ENCODE measurements at places on chromosomes 1 and 21.

- DNase-seq: no peak
Measured at GRCh38 chr1:151935894-151936602, 26.7 kb upstream of the THEM4 start.

DNA sequence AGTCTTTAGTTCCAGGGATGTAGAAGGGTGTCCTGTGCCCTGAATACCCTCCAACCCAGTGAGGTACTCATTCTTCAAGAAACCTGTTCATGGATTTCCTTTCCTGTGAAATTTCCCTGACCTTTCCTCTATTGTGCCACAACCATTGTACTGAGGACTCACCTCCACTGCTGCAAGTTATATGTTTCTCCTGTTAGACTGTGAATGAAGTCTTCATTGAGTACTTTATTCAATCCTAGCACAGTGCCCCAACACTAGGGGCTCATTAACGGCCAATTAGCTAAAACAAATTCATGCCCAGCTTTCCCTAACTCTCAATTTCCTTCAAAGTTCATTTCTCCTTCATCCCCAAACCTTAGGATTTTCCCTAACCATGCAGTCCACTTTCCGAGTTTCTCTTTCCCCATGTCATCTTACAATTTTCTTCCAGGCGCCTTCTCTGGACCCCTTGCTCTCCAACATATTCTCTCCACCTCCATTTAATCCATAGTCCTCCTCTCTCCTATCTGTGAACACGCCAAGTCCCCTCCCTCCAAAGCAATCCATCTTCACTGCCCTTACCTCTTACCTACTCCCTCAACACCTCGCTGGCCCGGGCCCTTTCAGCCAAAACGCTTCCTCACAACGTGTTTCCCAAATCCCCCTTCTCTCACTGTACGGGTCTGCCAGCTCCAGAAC lies 1.3 kb downstream of the TRIM33 start:
- peak; percentile 3 for DNase-seq

DNA sequence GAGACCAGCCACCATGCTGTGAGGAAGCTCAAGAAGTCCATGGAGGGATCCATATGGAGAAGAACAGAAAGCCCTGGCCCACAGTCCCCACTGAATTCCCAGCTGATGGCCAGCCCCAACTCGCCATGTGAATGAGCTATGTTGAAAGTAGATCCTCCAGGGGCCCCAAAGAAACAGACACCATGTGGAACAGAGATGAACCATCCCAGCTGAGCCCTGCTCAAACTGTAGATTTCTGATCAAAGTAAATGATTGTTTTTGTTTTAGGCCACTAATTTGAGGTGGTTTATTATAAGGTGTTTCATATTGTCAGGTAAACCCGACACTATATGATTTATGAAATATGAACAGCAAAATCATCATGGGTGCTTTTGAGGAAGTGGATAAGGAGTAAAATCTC lies 32.8 kb downstream of the SYT2 start:
- DNase-seq: no peak

- DNase-seq: no peak
Measured at GRCh38 chr1:41427916-41428737, 56.4 kb downstream of the EDN2 start.

DNA sequence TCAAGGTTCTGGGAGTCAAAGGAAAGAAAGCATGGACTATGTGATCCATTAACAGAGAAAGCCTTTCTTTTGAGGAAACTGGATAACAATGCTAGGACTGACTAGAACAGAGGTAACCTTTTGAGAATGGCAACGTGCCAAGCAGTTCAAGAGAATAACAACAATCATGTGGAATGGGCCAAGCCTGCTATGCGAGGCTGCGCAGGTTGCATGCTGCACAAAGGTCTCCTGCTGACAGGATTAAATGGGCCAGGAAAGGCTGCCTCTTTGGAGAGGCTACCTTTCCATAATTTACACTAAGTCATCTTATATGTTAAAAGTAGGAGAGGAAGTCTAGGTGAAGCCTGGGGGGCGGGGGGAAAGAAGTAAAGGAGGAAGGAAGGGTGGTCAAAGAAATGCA lies 5.8 kb downstream of the PCNX2 start:
- no peak for DNase-seq

DNA sequence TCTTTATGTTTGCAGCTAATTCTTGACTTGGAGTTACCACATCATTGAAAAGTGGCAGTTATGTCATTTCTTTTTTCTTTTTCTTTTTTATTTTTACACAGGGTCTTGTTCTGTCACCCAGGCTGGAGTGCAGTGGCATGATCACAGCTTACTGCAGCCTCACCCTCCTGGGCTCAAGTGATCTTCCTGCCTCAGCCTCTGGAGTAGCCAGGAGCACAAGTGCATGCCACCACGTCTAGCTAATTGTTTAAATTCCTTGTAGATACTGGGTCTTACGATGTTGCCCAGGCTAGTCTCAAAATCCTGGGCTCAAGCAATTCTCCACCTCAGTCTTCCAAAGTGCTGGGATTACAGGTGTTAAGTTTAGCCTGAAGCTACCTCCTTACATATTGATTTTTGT lies 52.1 kb upstream of the KANK4 start:
- no peak for DNase-seq

GRCh38 chr21:37711836-37712568 lies 204.3 kb downstream of the KCNJ6 start:
- DNase-seq: peak; percentile 18

GRCh38 chr1:204479387-204480136 lies 15.0 kb downstream of the PIK3C2B start:
- no peak for DNase-seq

GRCh38 chr1:109892561-109893368 lies 17.9 kb upstream of the CSF1 start:
- no peak for DNase-seq

DNA sequence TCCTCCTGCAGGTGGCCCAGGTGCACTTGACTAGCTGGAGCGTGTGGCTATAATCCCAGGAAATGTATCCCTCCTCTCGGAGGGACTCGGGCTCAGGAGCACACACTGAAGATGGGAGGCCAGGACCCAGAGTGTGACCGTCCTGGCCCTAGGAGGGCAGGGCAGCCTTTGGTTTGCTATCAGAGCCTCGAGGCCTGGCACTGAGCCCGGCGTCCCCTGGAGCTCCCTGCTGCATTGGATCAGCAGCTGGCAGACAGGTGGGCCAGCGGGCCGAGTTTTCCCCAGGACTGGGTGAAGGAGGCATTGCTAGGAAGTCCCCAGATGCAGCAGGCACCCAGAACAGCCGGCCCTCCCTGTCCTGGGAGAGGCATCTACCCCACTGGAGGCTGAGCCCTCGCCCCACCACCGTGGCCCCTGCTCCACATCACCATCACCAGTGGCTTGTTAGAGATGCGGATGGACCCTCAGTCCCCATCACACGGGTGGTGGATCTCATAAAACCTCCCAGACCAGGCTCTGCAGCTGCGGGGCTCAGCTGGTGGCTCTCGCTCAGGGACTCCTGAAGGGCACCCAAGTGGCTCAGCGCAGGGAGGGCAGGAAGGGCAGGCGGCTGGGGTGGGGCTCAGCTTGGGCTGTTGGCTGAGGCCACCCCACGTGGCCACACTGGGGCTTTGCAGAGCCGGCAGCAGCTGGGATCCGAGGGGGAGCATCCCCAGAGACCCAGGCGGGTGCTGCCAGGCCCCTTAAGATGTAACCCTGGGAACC lies 32.7 kb upstream of the POFUT2 start:
- no peak for DNase-seq

DNA sequence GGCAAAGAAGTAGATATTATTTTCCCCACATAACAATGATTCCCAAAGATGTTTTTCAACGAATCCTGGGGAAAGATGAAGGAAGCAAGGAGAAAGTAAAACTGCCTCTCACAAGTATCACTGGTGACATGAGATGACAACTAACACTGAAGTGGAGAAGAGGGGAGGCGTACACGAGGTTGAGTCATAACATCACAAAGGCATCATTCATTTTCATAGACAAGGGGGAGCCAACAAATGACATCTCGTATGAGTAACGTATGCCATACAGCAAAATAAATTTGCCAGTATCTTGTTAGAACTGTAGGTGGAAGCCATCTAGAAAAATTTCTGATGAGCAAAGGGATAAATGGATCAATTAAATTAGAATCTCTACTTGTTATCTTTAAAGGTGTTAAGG lies 56.6 kb downstream of the ATP1B1 start:
- no peak for DNase-seq

DNA sequence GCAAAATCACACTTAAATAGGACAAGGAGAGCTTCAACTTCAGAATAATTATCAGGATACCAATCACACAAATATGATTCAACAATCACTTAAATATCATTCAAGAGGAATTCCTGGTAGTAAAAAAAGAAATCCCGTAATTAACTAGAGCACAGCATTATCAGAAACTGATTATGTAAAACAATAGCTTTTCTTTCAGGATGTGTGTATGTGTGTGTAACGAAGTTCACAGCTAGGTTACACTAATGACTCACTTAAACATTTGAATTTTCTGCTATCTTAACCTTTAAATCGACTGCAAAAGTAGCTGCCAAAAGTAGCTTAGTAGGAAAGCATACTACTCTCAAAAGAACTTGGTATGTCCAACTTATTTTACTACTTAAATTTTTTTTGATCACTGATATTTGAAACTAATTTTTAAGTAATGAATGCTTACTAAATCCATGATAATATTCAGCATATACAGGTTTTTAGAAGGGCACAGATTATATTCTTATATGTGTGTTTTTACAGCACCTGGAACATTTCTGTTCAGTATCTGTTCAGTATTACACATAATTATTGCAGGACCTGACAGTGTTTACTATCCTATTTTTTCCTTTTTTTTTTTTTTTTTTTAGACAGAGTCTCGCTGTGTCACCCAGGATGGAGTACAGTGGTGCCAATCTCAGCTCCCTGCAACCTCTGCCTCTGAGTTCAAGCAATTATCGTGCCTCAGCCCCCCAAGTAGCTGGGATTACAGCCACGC lies 4.2 kb downstream of the RERE start:
- DNase-seq: no peak

DNA sequence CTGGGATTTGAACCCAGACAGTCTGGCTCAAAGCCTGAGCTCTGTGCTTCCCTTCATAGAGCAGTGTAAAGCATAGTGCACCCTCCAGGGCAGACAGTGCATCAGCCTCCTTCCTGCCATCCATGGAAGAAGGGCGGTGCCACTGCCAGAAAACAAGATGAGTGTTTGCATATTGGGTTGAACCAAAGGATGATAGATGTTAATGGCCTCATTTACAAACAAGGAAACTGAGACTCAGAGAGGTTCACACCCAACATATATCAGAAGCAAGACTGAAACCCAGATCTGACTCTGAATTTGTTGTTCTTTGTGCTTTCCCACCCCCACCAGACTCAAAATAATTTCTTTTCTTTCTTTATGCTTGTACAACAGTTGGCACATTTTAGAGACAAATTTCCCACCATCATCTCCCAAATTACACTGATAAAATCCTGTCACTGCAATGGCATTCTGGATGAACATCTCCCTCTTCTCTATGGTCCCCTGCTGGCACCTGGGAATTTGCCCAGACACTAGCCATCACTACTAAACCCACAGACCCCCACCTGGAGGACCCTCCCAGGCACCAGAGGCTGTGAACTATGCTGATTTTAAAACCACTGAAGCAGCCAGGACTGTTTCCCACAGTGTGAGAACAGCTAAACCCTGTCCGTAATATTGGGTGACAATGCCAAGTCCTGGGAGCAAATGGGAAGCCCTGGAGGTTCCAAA lies 45.4 kb upstream of the MPZL1 start:
- DNase-seq: no peak

DNA sequence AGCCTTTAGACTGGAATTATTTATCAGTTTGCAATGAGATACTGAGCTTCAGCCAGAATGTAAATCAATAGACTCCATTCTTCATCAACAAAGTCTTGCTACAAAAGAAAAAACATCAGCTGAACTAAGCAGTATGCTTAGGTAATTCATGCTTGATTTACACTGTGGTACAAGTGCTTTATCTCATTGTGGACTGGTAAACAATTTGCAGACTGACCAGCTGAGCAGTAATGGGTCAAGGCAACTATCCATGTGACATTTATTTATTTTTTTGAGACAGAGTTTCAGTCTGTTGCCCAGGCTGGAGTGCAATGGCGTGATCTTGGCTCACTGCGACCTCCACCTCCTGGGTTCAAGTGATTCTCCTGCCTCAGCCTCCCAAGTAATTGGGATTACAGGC lies 39.8 kb upstream of the SYT2 start:
- no peak for DNase-seq

DNA sequence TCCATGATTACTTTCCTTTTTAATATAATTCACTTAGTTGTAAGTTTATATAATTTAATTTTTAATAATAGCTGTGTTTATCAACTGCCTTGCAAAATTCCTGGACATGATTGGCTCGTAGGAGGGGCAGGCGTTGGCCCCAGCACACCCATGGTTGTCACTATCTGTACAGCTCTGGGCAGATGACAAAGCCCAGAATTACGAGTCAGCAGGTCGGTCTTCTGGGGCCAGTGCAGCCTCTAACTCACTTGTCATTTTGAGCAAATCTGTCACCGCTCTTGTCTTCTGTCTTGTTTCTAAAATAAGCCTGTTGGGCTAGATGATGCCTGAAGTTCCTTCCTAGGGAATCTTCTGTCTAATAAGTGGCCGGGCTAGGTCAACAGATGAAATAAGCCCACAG lies 21.4 kb upstream of the LRRC38 start:
- DNase-seq: no peak

GRCh38 chr1:180080439-180080838 lies 74.2 kb upstream of the QSOX1 start:
- DNase-seq: no peak

GRCh38 chr1:162391790-162392563 lies 10.4 kb downstream of the C1orf226 start:
- DNase-seq: no peak

DNA sequence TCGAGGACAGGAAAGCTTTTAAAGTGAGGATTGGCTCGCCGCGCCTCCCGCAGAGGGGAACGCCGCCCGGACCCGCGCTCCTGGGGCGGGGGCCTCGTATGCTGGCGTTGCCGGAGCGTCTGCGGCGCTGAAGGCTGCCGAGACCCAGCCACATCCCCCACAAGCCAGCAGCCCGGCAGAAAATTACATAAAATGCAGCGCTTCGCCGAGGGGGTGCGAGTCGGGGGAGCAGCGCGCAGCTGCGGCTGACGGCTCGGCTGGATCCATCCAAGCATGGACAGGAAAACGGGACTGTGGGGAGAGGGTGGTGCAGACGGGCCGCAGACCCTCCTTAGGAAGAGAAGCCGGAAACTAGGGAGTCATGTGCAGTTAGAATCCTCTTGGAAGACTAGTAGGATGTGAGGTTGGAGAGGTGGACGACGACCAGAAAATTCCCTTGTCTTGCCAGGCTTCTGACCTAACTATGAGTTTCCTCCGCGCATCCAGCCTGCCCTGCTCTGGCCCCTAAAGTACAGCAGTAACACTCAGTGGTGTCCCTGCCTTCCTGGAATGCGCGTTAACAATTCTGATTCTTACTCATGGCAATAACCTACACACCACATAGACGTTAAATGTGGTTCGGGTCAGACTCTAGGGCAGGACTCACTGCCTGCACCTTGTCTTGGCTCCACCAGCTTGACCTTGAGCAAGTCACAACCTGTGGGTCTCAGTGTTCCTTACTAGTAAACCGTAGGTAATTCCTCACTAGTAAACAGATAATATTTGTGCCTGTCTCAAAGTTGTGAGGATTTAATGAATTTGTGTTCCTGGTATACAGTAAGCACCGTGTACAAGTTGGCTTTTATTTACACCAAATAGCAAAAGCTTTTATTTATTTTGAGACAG lies 953 bp upstream of the BRWD1 start:
- DNase-seq: peak; percentile 28

GRCh38 chr1:183551924-183552323 lies 38.3 kb downstream of the NCF2 start:
- no peak for DNase-seq

GRCh38 chr1:204617256-204618147 lies 68.0 kb downstream of the LRRN2 start:
- DNase-seq: no peak

All from SW 1271 (cell line).